ENCODE measurements at places on chromosomes 1 and 21. TPM values are rescaled to one million over a fixed set of nuclear protein-coding genes. Genes with fewer than 3 reads are reported as not detected.

Gene GLRX2
- total RNA-seq: 10.4 TPM

Gene LRRC53
- not detected for total RNA-seq

Gene TENT5C
- 2.0 TPM for total RNA-seq

Gene IL12RB2
- total RNA-seq: not detected

Gene SH2D1B
- total RNA-seq: not detected

Gene FAM177B
- not detected for total RNA-seq

Gene CYP2J2
- not detected for total RNA-seq

Gene TBX19
- total RNA-seq: 1.1 TPM

Gene PLPP3
- total RNA-seq: 110 TPM

Gene PRAMEF7
- not detected for total RNA-seq

Gene MRPS14
- 21.1 TPM for total RNA-seq

Gene DENND2C
- 3.7 TPM for total RNA-seq

Gene PKLR
- total RNA-seq: not detected

Gene PWP2
- 5.9 TPM for total RNA-seq

Gene S100A8
- total RNA-seq: not detected

Gene RBM15
- 41.0 TPM for total RNA-seq

Gene AHDC1
- total RNA-seq: 4.4 TPM

Gene TSACC
- total RNA-seq: 0.28 TPM

Gene RHOU
- total RNA-seq: 1.1 TPM

Gene C1orf94
- total RNA-seq: not detected

Gene ACKR1
- total RNA-seq: not detected

Gene TPTE
- total RNA-seq: not detected

Gene DOP1B
- total RNA-seq: 9.9 TPM

Gene CA6
- total RNA-seq: not detected

Gene SPRR1B
- total RNA-seq: not detected

Gene TRIM45
- 3.4 TPM for total RNA-seq

Gene OLIG2
- not detected for total RNA-seq

Gene ARMH1
- total RNA-seq: 0.28 TPM

Gene RXFP4
- under 0.01 TPM for total RNA-seq
